Stimulated activated CD4-positive, alpha-beta T cell treated with anti-CD3 and anti-CD28 coated beads, Interleukin-4, amount 100 ng/mL, for 1 hour (primary cell): ENCODE measurements at places on chromosomes 6 and 20.

DNA sequence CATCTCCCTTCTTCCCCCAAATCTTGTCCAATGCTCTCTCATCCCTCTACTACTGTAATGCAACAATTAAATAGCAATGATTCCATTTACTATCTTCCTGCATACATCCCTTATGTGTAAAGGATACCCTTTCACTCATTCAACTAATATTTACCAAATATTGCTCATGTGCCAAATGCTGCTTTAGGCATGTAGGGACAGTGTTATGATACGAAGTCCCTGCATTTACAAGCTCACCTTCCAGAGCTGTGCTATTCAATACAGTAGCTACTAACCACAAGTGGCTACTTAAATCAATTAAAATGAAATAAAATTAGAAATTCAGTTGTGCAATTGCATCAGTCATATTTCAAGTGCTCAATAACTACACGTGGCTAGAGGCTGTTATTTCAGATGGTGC, 41.1 kb downstream of the GMDS start:
- no peak for DNase-seq

GRCh38 chr6:124131259-124131658, 327.6 kb downstream of the NKAIN2 start:
- no peak for DNase-seq

GRCh38 chr6:145096846-145097245, 638.5 kb downstream of the EPM2A start:
- DNase-seq = no peak

- DNase-seq = no peak
Measured at GRCh38 chr6:118892355-118892991, 1.5 kb upstream of the ASF1A start.

DNA sequence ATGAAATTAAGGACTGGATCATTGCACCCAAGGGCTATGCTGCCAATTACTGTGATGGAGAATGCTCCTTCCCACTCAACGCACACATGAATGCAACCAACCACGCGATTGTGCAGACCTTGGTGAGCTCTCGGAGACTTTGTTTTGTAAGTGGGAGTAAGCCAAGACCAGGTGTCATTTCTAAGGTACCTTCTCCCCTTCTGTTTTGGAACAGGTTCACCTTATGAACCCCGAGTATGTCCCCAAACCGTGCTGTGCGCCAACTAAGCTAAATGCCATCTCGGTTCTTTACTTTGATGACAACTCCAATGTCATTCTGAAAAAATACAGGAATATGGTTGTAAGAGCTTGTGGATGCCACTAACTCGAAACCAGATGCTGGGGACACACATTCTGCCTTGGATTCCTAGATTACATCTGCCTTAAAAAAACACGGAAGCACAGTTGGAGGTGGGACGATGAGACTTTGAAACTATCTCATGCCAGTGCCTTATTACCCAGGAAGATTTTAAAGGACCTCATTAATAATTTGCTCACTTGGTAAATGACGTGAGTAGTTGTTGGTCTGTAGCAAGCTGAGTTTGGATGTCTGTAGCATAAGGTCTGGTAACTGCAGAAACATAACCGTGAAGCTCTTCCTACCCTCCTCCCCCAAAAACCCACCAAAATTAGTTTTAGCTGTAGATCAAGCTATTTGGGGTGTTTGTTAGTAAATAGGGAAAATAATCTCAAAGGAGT, 30.4 kb downstream of the TXNDC5 start:
- no peak for DNase-seq
